ENCODE measurements at places on chromosomes 3 and 15. TPM values are rescaled to one million over a fixed set of nuclear protein-coding genes. Genes with fewer than 3 reads are reported as not detected.

GRCh38 chr3:16439163-16439847, 74.2 kb downstream of the RFTN1 start:
- H3K36me3 ChIP-seq = no peaks in the 10 kb centered on the region
- H3K4me1 ChIP-seq = peaks cover 26% of the 10 kb centered on the region
- no peak for DNase-seq
- no peak overlapping the region for H3K27ac ChIP-seq

- H3K27me3 ChIP-seq = no peaks in the 10 kb centered on the region
- H3K27ac ChIP-seq = no peak overlapping the region
- H3K36me3 ChIP-seq = no peaks in the 10 kb centered on the region
- no peak overlapping the region for H3K4me3 ChIP-seq
- H3K4me1 ChIP-seq = no peaks in the 10 kb centered on the region
- no peak for DNase-seq
Measured at GRCh38 chr15:28913171-28913765, 27.5 kb downstream of the APBA2 start.

The BFSP2 gene
- total RNA-seq = not detected

- peak; percentile 66 for DNase-seq
- peaks cover 11% of the 10 kb centered on the region for H3K4me1 ChIP-seq
- no peak overlapping the region for H3K4me3 ChIP-seq
- no peak overlapping the region for H3K27ac ChIP-seq
Measured at GRCh38 chr3:185308126-185308754, 54.4 kb upstream of the EHHADH start.

DNA sequence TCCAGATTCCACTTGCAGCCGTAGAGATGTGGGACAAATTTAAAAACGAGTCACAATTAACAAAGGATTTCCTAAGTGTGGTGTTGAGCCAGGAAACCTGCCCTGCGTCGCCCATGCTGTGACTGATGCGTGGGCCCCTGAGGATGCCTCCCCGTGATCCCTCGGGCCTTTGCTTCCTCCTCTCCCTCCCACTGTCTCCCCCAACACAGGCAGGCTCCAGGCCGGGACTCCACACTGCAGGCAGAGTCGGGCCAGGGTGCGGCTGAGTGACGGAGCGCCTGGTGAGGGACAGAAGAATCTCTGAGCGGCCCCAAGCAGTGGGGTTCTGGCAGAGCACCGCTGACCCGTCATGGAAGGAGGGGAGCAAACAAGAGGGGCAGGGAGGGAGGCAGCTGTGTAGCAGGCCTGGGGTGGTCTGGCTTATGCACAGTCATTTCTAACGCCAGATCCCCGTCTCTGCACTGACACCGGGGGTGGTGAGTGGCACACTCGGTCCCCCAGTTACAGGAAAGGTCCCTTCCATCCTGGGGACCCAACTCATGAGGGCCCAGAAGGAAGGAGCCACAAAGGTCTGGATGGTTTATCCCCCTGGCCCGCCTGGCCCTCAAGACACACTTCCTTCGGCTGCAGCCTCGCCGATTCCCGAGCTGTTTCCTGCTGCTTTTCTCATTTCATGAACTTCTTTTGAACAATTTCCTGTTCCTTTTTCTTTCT, 91.0 kb downstream of the XXYLT1 start:
- no peaks in the 10 kb centered on the region for H3K27me3 ChIP-seq
- H3K4me3 ChIP-seq = no peak overlapping the region
- H3K4me1 ChIP-seq = no peaks in the 10 kb centered on the region
- H3K36me3 ChIP-seq = no peaks in the 10 kb centered on the region
- peak overlapping the region; percentile 68 for H3K27ac ChIP-seq

DNA sequence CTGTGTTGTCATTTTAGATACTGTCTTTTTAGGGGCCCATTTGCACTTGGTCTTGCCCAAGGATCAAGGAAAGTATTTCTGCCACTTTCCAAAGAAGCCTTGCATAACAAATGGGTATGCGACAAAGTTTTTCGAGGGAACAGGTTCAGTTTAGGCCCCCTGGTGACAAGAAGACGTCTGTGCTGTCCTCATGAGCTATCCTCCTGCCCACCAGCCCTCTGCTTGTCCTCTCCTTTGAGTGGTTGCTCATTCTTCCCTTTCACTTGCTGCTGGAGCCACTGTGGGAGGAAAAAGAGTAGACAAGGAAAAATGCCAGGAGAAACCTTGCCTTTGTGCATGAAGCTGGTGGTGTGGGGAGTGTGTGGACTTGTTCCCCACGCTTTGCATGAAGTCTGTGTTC, 171.9 kb downstream of the CACNA2D3 start:
- no peaks in the 10 kb centered on the region for H3K27me3 ChIP-seq
- no peak overlapping the region for H3K27ac ChIP-seq
- no peak overlapping the region for H3K4me3 ChIP-seq
- H3K36me3 ChIP-seq = no peaks in the 10 kb centered on the region

The TRIM71 gene
- under 0.01 TPM for total RNA-seq

The FBXL2 gene
- 1.0 TPM for total RNA-seq

GRCh38 chr3:89184151-89184995, 77.0 kb downstream of the EPHA3 start:
- H3K36me3 ChIP-seq = no peaks in the 10 kb centered on the region
- H3K4me3 ChIP-seq = no peak overlapping the region
- no peaks in the 10 kb centered on the region for H3K4me1 ChIP-seq

The GNL3 gene
- 82.2 TPM for total RNA-seq

DNA sequence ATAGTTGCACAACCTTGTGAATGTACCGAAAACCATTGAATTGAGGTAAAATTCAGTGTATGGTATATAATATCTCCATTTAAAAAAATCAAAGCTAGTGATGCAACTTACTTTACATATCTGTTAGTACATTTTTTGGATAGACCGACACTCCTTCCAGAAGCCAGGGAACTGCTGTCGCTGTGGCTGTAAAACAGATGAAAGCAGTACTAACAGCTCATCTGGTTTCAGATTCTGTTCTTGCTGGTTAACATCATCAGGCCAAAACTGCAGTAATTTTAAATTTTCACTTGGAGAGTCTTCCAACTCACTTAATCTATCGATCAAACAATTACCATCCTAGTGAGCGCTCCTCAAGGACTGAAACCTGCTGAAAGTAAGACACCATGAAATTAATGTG, 145.1 kb downstream of the LRRC28 start:
- no peaks in the 10 kb centered on the region for H3K36me3 ChIP-seq
- no peak for DNase-seq
- no peaks in the 10 kb centered on the region for H3K27me3 ChIP-seq
- no peak overlapping the region for H3K27ac ChIP-seq
- H3K4me1 ChIP-seq = peaks cover 3% of the 10 kb centered on the region
- H3K4me3 ChIP-seq = no peak overlapping the region

The SNAPC5 gene
- 21.4 TPM for total RNA-seq

The GOLGA6L10 gene
- total RNA-seq = 0.33 TPM

DNA sequence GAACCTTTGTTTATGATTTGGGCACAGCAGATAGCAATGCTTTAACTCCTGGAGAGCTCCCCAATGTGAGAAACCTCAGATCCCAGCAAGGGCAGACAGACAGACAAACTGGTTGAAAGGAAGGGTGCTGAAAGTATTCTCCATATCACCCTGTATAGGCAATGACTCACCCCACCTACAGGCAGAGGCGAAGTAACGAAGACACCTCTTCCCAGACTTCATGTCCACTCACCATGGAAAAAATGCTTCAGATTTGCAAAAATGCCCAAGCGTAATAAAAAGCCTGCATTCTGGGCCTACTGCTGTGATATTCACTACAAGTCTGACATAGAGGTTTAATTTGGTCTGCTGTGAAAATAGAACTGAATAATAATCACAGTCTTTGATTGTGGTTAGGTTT, 50.5 kb downstream of the THBS1 start:
- H3K4me1 ChIP-seq = no peaks in the 10 kb centered on the region
- no peak overlapping the region for H3K4me3 ChIP-seq
- no peaks in the 10 kb centered on the region for H3K36me3 ChIP-seq
- no peak for DNase-seq
- H3K27ac ChIP-seq = no peak overlapping the region

DNA sequence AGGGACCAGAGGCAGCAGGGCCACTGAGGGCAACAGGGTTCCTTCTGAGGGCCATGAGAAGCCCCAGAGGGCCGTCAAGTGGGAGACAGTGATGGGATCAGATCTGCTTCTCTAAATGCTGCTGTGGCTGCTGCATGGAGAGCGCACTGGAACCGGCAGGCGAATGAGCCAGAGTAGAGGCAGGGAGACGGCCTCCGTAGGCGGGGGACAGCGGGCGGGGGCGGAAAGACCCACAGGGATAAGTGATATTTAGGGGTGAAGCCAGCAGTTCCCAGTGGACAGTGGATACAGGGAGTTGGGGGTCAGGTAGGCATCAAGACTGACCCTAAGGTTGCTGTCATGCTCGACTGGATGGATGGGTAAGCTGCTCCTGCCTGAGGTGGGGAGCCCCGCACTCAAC, 45.0 kb downstream of the GLDN start:
- DNase-seq = no peak
- no peak overlapping the region for H3K27ac ChIP-seq
- no peaks in the 10 kb centered on the region for H3K27me3 ChIP-seq
- no peak overlapping the region for H3K4me3 ChIP-seq
- H3K4me1 ChIP-seq = no peaks in the 10 kb centered on the region
- no peaks in the 10 kb centered on the region for H3K36me3 ChIP-seq

The SYNM gene
- total RNA-seq = 1.0 TPM

DNA sequence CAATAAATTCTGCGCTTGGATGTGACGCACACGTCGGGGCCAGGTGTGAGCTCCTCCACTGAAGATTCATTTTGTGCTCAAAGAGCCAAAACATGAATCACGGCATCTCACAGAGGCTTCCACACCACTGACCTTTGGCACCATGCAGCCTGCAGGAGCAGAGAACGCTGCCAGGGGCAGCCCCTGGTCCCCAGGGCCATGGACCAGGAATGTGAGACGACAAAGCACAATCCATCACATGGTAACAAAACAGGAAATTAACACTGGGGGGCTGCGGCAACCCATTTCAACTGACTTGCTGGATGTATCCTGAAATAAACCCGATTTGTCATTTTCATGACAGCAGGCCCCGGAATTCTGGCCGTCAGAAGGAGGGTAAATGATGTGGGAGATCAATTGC, 167.5 kb upstream of the IGF1R start:
- H3K27me3 ChIP-seq = no peaks in the 10 kb centered on the region
- no peaks in the 10 kb centered on the region for H3K4me1 ChIP-seq
- no peaks in the 10 kb centered on the region for H3K36me3 ChIP-seq
- no peak overlapping the region for H3K27ac ChIP-seq
- no peak overlapping the region for H3K4me3 ChIP-seq

GRCh38 chr15:55277116-55277564, 12.5 kb downstream of the RAB27A start:
- H3K27ac ChIP-seq = no peak overlapping the region
- H3K36me3 ChIP-seq = no peaks in the 10 kb centered on the region
- no peak for DNase-seq

DNA sequence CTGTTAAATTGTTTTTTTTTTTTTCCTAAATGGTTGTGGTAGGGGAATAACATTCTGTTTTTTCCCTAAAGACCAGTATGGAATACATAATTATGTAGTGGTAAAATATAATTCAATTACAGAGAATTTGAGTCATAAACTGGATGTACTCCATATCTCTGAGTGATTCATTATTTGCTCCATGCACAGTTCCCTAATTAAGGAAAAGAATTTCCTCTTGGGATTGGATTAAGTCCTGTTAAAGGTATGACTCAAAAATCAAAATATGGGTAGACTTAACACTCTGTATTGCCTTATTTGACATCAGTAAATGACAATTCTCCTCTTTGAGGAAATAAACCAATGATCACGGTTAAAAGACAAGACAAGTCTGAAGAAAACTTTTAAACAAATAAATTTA, 78.0 kb upstream of the KCNH8 start:
- no peaks in the 10 kb centered on the region for H3K27me3 ChIP-seq
- no peak for DNase-seq
- H3K27ac ChIP-seq = no peak overlapping the region
- no peak overlapping the region for H3K4me3 ChIP-seq

DNA sequence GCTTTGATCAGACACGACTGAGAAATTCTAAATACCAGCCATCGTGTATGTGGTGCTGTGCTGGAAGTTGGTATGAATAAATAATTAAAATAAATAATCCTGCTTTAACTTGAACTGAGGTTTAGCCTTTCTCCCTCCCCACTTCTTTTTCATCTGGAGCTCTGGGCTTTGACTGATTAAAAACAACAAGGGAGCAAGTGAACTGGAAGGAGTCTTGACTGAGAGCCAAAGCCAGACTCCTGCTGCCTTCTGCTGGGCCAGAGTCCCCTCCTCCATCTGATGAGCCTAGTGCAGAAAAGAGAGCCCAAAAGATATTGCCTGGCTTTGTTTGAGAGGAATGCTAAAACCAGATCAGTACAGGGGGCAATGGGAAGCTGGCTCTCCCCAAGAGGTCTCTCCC, 96.0 kb downstream of the CCNL1 start:
- no peaks in the 10 kb centered on the region for H3K27me3 ChIP-seq
- no peak overlapping the region for H3K27ac ChIP-seq
- H3K36me3 ChIP-seq = no peaks in the 10 kb centered on the region
- no peak overlapping the region for H3K4me3 ChIP-seq
- DNase-seq = no peak
- no peaks in the 10 kb centered on the region for H3K4me1 ChIP-seq

DNA sequence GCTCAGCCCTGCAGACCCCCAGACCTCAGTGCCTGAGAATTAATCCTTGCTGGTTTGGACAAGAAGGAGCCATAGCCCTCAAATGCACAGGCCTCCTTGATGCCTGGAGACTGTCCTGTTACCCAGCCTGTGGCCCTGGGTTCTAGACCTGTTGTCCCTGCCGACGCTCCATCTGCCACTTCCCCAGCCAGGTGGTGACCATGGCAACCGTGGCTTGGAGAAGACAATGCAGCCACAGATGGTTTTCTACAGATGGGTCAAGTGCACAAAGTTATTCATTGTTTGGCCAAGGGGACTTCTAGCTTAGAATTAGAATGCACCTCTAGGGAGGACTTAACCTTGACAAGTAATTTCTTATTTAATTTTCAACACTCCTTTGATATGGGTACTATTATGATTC, 297.1 kb downstream of the UACA start:
- DNase-seq = no peak
- no peaks in the 10 kb centered on the region for H3K27me3 ChIP-seq
- no peaks in the 10 kb centered on the region for H3K4me1 ChIP-seq
- no peaks in the 10 kb centered on the region for H3K36me3 ChIP-seq
- no peak overlapping the region for H3K27ac ChIP-seq

DNA sequence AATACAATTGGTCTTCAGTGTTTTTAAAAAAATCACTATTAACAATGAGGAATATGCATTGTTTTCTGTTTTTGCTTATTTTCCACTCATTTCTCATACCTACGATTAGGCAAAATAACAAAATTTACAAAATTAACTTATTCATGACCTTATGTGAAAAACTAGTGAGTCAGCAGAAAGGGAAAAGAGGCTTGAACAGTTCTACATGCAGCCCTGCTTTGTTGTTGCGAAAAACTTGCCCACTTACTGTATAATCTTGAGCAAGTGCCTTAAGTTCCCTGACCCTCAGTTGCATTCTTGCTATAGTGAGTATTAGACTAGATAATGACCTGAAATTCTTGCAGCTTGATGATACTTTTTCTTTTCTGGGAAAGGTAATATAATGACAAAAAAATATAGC, 551.1 kb upstream of the BCHE start:
- no peaks in the 10 kb centered on the region for H3K27me3 ChIP-seq
- no peak overlapping the region for H3K4me3 ChIP-seq
- no peaks in the 10 kb centered on the region for H3K4me1 ChIP-seq
- no peak for DNase-seq

GRCh38 chr3:187150599-187150998, 11.3 kb upstream of the RPL39L start:
- DNase-seq = peak; percentile 41
- no peaks in the 10 kb centered on the region for H3K36me3 ChIP-seq
- H3K4me1 ChIP-seq = no peaks in the 10 kb centered on the region
- H3K27me3 ChIP-seq = no peaks in the 10 kb centered on the region

The SERINC4 gene
- not detected for total RNA-seq

- no peak for DNase-seq
- H3K36me3 ChIP-seq = no peaks in the 10 kb centered on the region
- peaks cover 28% of the 10 kb centered on the region for H3K4me1 ChIP-seq
- no peak overlapping the region for H3K27ac ChIP-seq
- H3K27me3 ChIP-seq = no peaks in the 10 kb centered on the region
Measured at GRCh38 chr3:72442759-72443158, 405.5 kb downstream of the SHQ1 start.

The WDR72 gene
- total RNA-seq = 55.4 TPM
